ENCODE measurements at places on chromosomes 12 and 14.
A peak's percentile ranks its signal among the peaks of the same experiment; 100 is the strongest.

GRCh38 chr14:96206461-96206860 lies 1.8 kb downstream of the BDKRB2 start:
- no peak for DNase-seq

DNA sequence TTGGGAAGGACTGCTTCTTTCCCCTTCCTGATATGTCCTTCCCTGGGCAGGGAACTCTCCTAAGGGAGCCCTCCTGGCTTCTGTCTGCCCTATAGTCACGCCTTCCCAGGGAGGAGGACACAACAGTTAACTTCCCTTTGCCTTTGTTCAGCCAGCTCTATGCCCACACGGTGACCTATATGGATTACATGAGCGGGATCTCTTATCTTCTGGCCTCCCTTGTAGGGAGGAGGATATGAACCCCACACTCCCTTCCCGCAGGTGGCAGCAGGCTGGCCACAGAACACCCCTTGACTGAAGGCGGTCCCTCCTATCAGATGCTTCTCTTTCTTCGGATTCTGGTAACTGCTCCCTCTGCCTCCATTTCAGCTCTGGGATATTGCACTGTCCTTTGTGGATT lies 135.6 kb upstream of the MAX start:
- DNase-seq = no peak

GRCh38 chr14:24055971-24056799 lies 4.4 kb downstream of the CARMIL3 start:
- DNase-seq = no peak

- no peak for DNase-seq
Measured at GRCh38 chr12:50776749-50777728, 13.1 kb downstream of the ATF1 start.

DNA sequence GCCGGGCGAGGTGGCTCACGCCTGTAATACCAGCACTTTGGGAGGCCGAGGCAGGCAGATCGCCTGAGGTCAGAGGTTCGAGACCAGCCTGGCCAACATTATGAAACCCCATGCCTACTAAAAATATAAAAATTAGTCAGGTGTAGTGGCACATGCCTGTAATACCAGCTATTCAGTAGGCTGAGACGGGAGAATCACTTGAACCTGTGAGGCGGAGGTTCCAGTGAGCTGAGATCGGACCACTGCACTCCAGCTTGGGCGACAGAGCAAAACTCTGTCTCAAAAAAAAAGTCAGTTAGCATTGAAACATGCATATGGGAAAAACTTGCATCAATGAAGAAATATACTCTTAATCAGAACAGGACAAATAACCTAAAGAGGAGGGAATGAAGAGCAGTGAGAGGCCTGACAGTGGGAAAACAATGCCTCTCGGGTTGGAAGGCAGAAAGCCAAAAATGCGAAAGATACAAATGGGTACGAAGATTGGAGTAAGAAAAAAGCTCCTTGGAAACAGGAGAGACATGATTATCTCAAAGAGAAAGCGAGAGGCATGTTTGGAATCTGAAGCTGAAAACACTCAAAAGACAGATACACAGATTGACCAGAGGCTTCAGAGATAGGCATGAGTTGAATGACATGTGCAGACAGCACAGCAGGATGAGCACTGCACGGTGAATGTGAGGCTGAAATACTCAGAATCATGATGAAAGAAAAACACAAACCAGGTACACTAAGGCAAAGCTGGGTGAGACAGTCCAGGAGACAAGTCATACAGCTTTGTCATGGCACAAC lies 30.6 kb downstream of the RESF1 start:
- DNase-seq = no peak

DNA sequence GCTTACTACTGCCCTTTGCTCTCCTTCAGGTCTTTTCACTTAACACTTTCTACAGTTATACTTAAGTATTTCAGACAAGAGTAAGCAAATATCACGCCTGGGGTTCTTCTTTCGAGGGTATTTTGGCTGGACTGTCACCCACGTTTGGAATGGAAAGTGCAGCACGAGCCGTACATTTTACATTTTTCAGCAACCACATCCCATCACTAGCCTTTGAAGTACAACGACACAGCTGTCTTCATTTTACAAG lies 349 bp upstream of the FAM177A1 start:
- DNase-seq = no peak

DNA sequence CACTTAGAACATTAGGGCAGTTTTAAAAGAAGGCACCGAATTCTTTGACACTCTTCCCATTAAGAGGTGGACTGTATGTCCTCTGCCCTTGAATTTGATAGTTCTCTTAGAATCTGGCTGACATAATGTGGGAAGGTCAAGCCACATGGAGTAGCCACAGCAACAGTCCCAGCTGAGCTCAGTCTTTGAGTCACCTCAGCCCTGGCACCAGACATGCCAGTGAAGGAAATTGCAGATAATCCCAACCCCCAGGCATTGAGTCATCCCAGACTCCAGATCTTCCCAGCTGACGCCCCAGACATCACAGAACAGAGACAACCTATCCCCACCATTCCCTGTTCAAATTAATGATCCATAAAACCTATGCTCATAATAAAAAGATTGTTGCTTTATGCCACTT lies 83.4 kb downstream of the GTF2A1 start:
- no peak for DNase-seq

DNA sequence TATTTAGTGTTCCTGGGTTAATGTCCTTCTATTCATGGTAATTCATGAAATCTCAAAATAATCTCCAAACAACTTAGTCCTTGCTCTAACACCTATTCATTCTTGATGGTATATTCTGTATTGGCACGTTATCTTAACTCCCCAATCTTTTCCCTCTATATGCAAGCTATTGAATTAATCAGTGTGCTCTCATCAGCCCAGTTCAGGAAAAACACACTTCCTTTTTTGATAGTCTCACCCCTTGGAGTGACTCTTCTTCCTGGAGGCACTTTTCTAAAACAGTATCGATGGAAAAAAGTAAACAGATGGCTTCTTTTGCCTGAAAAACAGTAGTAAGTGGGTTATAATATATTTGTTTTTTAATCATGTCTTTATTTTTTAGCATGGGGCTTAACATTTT lies 28.6 kb downstream of the TULP3 start:
- no peak for DNase-seq

- no peak for DNase-seq
Measured at GRCh38 chr12:81039231-81039630, 38.6 kb upstream of the ACSS3 start.

DNA sequence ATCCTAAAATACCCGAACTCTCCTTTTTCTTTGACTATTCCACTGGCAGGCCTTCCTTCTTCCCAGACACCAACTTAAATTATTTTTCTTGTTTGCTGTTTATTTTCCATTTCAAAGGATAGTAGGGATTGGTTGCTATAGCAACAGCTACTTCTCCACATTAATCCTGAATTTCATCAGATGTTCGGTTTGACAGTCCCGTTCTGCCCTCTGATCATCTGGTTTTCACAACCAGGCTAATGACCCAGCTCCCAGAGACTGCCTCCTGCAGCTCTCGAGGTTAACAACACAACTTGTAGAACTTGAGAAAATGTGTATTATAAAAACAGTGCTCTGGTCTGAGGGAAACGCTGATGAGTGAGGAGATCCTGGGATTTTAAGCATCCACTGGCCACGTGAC lies 45.5 kb downstream of the NUAK1 start:
- no peak for DNase-seq

- no peak for DNase-seq
Measured at GRCh38 chr12:4563336-4563735, 1.3 kb downstream of the DYRK4 start.

GRCh38 chr14:89365061-89365801 lies 51.8 kb downstream of the FOXN3 start:
- DNase-seq = peak; percentile 40

DNA sequence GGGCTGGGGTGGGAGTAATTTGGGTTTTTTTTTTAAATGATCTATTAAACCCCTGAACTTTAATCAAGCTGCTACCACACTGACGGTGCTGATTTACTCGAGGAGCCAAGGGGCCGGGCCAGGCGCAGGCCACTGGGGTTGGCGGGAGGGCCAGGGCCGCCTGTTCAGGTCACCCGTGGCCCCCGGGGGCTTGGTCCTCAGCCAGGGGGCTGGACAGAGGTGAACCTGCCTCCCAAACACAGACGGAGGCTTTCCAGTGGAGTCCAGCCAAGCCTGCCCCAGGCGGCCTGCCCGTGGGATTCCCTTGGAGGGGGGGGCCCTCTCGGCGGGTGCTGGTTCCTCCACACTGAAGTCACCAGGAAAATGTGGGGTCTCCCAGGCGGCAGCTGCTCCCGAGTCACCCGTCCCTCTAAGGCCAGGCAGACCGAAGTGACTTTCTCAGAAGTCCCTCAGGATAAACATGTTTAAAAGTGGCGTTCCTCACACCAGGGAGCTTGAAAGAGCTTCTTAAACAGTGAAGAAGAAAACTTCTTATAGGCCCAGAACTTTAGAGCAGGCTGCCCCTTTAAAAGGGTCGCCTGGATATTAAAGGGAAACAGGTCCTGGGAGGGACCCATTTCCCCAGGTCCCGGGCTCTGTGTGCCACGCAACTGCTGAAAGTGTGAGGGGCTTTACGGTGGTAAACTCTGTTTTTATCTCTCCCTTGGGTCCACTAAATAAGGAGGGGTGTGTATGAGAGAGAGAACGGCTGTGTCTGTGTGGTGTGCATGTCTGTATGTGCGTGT lies 167.2 kb upstream of the GSC start:
- DNase-seq = no peak

DNA sequence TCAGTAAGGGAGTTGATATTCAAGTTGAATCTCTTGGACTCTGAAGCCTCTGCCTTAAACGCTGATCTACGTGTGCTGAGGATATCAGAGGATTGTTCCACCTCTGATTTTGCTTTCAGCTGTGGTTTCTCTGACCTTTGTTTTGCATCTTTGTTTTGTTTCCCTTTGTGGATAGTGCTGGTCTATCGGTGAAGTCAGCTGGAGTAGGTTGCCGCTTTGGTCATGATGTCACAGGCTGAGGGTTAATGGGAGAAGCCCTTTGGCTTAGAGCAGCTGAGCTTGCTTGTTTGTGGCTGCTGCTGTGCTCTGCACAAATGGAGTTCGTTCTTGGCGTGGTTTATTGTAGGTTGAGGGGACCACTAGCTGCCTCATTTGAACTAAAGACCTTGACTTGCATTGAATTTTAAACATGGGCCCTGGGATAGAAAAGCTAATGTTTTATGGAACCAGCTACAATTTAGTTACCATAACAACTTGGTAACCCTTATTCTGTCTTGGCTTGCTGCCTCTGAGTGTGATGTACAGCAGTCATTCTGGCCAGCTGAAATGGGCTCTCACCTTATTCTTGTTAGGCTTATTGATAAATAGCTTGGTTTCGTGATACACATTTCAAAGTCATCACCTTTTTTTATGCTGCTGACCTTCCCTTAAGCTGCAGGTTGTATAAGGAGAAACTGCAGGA lies 284.5 kb upstream of the E2F7 start:
- no peak for DNase-seq

- DNase-seq = no peak
Measured at GRCh38 chr12:107352347-107353081, 259.2 kb upstream of the CRY1 start.

DNA sequence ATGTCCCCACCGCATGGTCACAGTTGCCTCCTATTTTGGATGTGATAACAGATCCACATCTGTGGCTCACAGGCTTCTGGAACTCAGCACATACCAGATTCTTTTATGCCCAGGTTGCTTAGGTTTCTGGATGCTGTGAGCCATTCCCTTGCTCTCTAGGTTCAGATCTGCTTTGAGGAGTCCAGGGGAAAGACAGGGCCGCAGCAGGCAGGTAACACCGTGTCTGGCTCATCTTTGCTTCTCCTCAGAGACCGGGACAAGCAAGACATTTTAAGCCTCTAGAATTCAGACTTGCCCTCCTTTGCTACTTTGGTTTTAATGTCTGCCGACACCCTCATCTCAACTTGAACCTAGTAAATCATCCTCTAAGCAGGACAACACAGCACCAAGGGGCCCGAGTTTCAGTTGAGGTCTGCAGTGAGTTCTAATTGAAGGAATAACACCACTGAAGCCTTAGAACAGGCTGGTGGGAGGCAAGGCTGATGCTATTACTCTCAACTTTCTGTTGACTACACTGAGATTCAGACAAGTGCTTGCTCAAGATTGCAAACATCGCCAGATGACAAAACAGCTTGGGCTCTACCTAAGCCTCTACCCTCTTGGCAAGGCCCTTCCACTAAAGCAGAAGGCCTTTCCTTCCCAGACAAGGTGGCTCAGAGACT lies 55.3 kb downstream of the MDM2 start:
- no peak for DNase-seq

DNA sequence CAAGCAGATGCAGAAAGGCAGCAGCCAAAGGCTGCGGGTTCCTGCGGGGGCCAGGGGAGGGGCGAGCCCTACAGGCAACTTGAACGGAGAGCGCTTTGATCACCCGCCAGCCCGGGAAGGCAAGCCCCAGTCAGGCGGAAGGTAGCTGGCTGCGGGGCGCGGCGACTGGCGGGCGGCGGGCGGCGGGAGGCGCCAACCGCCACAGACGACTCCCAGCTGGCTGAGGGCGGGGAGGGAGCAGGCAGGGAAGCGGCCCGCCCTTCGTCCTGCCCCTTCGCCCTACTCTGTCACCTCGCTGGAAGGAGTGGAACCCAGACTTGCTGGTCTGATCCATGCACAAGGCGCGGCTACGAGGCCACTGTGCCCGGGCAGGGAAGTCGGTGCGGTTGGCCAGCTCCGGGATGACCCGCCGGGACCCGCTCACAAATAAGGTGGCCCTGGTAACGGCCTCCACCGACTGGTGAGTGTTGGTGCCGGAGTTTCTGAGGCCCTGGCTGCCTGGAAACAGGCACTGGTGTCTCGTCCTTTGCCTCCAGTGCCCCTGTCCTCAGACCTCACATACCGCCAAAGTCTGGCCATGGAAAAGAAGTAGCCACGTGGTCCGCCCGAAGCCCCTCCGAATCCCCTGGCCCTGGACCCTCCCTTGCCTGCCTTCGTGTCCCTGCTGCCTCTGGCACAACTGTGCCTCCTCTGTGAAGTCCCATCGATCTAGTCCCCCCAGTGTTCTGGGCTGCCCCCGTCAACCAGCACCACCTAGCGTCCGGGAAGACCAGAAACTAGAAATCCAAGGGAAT lies 15.4 kb upstream of the CARMIL3 start:
- DNase-seq = peak; percentile 62

- no peak for DNase-seq
Measured at GRCh38 chr14:22320362-22320750, 268.7 kb downstream of the DAD1 start.

- no peak for DNase-seq
Measured at GRCh38 chr12:108638141-108638827, 4.6 kb upstream of the SELPLG start.

- no peak for DNase-seq
Measured at GRCh38 chr12:56029666-56030293, 8.9 kb downstream of the IKZF4 start.

GRCh38 chr12:93624595-93625294 lies 52.3 kb downstream of the SOCS2 start:
- no peak for DNase-seq

Measured in stimulated activated CD4-positive, alpha-beta T cell treated with anti-CD3 and anti-CD28 coated beads, TNF-alpha, amount 100 ng/mL, for 24 hours (primary cell).